Pons (tissue), 1 donor: ENCODE measurements at places on chromosomes 16 and 17.

DNA sequence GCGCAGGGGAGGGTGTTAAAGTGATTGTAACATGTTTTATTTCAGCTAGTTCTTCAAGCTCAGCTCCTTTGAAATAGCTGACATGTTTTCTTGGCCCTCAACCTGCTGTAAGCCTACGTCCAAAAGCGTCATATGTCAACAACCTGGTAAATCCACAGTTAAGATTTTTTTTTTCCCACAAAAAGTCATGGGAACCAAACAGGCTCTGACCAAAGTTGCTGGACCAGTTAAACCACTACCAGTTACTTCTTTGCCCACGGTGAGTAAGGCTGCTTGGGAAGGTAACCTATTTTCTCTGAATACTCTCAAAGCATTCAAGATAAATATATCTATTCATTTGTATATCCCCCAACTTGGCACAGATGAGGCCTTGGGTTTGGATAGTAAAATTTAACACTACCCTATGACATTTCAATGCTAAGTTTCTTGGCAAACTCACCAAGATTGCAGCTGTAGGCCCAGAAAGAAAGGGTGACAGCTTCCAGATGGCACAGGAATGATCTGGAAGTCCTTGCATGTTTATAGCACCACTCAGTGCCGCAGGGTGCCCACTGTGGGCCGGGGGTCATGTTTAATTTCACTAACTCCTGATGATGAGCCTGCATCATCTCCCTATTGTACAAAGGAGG lies 166.2 kb downstream of the XYLT1 start:
- no peak for DNase-seq

DNA sequence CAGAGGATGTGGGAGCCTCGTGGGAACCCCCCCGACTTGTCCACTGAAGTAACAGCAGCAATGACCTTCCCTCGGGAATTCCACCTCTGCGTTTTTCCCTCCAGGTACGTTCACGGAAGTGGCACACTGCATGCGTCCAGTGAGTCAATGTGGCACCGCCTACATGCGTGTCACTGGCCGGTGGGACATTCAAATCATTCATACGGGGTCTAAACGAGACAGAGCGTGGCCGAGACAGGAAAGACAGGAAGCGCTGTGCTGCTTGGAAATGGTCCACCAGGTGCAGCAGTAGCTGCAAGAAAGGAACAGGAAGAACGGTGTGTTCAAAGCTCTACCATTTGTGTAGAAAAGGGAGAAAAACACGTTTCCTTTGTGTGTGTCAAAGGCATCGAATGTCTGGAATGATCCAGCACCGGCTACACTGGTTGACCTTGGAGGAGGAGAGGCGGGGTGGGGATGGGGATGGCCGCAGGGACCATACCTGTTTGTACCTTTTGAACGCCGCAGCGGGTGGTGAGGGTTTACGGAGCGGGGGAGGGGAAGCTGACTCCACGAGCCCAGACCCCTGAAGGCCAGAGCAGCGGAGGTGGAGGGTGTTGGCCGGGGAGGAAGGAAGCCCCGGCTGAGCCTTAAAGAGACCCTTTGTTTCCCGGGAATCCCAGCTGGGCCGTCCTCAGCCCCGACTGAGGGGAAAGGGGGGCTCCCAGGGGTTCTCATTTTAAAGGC lies 1.7 kb upstream of the PGAP6 start:
- no peak for DNase-seq

DNA sequence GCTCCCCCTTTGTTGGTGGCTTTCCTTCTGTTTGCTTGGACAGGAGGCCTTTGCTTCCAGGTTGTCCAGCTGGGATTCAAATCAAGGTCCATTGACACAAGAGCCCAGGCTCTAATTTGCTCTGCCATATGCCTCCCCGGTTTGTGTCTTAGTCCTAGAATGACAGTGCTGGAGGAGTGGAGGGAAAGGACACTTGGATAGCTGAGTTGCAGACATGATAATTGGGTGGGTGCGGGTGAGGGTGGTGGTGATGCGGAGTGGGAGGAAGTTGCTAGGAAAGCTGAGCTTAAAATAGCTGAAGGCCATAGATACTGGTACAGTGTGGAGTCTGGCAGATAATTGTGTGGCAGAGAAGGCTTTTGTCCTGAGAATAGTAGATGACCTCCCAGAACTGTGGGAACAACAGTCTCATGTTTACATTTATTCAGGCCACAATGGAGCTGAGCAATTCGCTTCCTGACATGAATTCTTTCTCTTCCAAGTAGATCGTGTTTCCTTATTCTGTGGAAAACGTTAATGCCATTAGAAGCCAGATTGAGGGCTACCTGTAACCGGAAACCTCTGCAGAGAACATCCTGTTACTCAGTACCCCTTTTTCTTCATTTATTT lies 23.8 kb downstream of the SEC14L1 start:
- DNase-seq = peak; percentile 90

- no peak for DNase-seq
Measured at GRCh38 chr16:84042879-84043485, 387 bp upstream of the SLC38A8 start.

- no peak for DNase-seq
Measured at GRCh38 chr16:53457670-53458069, 23.4 kb downstream of the RBL2 start.
